HCT116 (cell line): ENCODE measurements at places on chromosomes 13 and 19. TPM values are rescaled to one million over a fixed set of nuclear protein-coding genes. Genes with fewer than 3 reads are reported as not detected.

TMEM221 gene
- 3.4 TPM for total RNA-seq

FXYD3 gene
- 17.4 TPM for total RNA-seq

SPTBN4 gene
- 4.6 TPM for total RNA-seq

OR7C1 gene
- not detected for total RNA-seq

KLHL26 gene
- total RNA-seq, result 17.1 TPM

FXYD1 gene
- total RNA-seq, result 7.8 TPM

CRX gene
- not detected for total RNA-seq

CKM gene
- not detected for total RNA-seq

PSPN gene
- 3.4 TPM for total RNA-seq

KRTDAP gene
- total RNA-seq, result 0.74 TPM

MAB21L1 gene
- total RNA-seq, result not detected

FUT2 gene
- total RNA-seq, result 12.5 TPM

ERICH4 gene
- not detected for total RNA-seq

GRK1 gene
- total RNA-seq, result not detected

LPAR2 gene
- 28.2 TPM for total RNA-seq

ATXN8OS gene
- total RNA-seq, result not detected

NAT14 gene
- 55.3 TPM for total RNA-seq

ACER1 gene
- total RNA-seq, result not detected

LRRC63 gene
- not detected for total RNA-seq

EPSTI1 gene
- total RNA-seq, result 0.69 TPM

IFI30 gene
- total RNA-seq, result 64.6 TPM

KLHL1 gene
- not detected for total RNA-seq

HSPB6 gene
- total RNA-seq, result 0.93 TPM

SMIM44 gene
- not detected for total RNA-seq

ZNF793 gene
- not detected for total RNA-seq

ADM5 gene
- 12.1 TPM for total RNA-seq

CEACAM3 gene
- not detected for total RNA-seq

SBSN gene
- total RNA-seq, result 0.66 TPM

C19orf38 gene
- 0.74 TPM for total RNA-seq

SYCN gene
- total RNA-seq, result not detected

ZNF610 gene
- total RNA-seq, result not detected

QPCTL gene
- 19.5 TPM for total RNA-seq

ZNF440 gene
- total RNA-seq, result 11.4 TPM

EPS8L1 gene
- total RNA-seq, result 62.1 TPM

ZNF382 gene
- total RNA-seq, result not detected

LILRB1 gene
- not detected for total RNA-seq

SLC25A23 gene
- 89.5 TPM for total RNA-seq

THSD1 gene
- 0.76 TPM for total RNA-seq

DAND5 gene
- total RNA-seq, result 0.25 TPM

BSPH1 gene
- total RNA-seq, result not detected

ZNF665 gene
- total RNA-seq, result 0.44 TPM

ZNF235 gene
- total RNA-seq, result 5.7 TPM

ARL11 gene
- not detected for total RNA-seq

CBARP gene
- total RNA-seq, result 23.8 TPM
